HS-27A (cell line): ENCODE measurements at places on chromosomes 3 and 15.

GRCh38 chr15:60527456-60527855, 48.5 kb upstream of the ICE2 start:
- no peak for DNase-seq

DNA sequence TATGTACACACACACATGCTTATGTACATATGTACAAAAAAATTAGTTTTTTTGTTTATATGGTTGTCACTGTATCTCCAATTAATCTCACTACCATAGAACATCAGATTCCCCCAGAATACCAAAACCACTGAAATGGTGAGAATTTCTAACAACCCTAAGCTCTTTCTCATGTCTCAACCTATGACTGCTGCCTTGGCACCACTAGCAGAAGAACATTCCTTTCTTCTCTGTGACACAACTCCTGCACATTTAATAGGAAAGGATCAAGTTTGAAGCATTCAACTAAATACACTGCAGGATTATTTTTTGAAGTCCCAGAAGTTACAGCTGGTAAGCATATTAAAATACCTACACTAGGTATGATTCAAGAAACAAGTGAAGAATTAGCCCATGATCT, 109.6 kb downstream of the FAM174B start:
- no peak for DNase-seq

DNA sequence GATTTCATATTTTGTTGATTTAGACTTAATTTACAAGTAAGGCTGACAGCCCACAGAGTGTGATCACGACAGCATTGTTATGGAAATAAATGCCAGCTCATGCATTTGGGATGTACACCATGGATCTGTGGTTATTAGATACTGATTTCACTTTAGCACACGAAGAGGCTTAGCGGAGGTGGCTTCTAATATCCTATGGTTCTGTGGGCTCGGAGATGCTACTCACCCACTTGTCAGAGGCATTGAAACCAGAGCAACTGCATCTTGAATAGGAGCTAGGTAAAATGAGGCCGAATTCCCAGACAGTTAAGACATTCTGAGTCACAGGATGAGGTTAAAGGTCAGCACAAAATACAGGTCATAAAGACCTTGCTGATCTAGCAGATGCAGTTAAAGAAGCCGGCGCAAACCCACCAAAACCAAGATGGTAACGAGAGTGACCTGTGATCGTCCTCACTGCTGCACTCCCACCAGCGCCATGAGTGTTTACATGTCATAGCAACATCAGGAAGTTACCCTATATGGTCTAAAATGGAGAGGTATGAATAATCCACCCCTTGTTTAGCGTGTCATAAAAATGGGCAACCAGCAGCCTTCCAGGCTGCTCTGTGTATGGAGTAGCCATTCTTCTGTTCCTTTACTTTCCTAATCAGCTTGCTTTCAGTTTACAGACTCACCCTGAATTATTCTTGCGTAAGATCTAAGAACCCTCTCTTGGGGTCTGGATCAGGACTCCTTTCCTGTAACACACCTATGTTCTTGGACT, 117.5 kb downstream of the PGPEP1L start:
- DNase-seq, result peak; percentile 81

DNA sequence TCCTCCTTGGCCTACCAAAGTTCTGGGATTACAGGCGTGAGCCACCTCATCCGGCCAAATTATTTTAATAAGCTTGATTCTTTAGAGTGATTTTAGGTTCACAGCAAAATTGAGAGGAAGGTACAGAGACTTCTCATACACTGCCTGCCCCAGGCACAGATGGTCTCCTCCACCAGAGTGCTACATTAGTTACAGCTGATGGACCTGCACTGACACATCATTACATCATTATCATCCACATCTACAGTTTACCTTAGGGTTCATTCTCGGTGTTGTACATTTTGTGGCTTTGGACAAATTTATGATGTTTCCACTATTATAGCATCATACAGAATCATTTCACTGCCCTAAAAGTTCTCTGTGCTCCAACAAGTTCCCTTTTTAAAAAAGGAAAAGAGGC, 4.4 kb upstream of the VPS8 start:
- no peak for DNase-seq

- DNase-seq, result no peak
Measured at GRCh38 chr3:31186041-31186440, 291.6 kb upstream of the GADL1 start.

- DNase-seq, result no peak
Measured at GRCh38 chr3:120276767-120277166, 8.3 kb downstream of the GPR156 start.

DNA sequence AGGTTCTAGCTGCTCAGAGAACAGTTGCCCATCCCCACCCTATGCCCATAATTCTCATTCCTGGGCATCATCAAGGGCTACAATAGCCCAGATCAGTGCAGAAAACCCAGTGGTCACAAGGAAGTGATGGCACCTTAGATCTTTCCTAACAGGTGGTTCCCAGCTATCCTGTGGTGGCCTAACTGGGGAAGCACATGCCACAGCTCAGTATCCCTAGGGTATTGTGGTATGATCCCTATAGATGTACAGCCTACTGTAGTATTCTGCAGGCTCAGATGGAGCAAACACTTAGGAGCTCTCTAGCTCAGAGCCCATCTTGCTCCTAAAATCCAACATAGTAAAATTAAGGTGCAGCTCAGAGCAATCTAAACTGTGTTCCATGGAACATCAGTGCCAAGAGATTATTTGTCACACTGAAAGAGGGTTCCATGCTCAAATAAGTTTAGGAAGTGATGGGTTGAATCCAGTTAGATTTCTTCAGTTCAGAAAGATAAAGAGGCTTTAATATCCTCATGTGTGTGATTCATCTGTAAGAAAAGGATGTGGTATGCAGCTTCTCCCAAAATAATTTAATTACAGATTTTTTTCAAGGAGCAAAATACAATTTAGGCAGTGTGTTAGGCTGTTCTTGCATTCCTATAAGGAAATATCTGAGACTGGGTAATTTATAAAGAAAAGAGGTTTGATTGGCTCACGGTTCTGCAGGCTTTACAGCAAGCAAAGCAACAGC, 4.4 kb downstream of the A4GNT start:
- DNase-seq, result no peak

- no peak for DNase-seq
Measured at GRCh38 chr15:38455092-38455491, 1.2 kb downstream of the FAM98B start.

DNA sequence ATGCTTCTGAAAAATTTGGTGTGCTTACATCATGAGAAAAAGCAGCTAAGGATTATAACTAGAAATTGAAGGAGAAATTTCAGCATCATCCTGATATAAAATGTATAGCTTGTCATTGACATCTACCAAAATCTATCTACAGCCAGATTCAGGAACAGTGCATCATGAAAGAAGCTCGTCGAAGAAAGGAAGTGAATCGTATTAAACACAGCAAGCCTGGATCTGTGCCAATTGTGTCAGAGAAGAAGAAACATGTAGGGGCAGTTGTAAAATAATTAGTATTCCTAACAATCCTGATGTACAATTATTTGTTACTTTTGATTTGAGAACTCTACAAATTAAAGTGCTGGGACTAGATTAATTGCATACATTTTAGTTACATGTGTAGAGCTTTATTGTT, 37.2 kb downstream of the AP4E1 start:
- DNase-seq, result no peak

DNA sequence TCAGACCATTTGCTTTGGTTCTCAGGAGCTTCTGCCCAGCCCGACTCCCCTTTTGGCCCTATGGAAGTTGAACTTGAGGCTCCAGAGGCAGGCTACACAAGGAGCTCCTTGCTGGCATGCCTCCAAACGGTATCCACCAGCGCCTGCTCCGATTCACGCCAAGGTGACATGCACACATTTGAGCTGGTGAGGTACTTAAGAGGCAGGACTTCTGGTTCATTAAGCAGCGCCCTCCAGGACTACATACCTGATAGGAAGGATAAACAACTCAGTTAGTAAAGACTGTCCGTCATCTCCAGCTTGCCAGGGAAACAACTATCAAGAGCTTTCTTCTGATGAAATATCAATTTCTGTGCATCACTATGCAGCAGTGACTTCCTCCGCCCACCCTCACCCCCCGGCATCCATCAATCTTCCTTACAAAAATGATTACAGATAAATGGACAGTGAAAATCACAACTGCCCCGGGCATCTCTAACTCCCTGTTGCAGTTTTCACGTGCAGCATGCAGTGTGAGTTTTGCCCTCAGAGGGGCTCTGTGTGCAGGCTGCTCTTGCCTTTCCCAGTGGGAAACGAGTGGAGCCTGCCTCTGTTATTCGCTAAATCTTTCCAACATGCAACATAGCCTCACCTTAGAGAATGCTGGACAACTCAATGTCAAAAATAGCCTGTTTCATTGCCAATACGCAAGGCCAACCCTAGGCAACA, 122.9 kb downstream of the ARRDC4 start:
- DNase-seq, result no peak

GRCh38 chr15:48423896-48424475, 92.8 kb downstream of the DUT start:
- DNase-seq, result no peak

DNA sequence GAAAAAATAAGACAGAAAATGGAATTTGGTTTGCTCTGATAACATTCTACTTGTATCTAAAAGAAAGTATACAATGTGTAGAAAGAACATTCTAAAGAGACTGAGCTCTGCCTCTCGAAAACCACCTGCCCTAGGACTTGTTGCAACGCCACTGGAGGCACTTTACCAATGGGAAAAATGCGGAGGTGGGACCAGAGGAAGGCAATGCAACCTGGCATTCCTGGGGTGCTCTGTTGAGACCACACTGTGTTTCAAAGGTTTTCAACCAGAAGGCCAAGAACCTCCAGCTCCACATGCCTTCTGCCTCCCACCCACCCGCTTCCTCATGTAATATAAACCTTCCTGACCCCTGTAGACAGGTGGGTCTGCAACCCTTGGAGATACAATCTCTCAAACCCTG, 4.5 kb downstream of the PROK2 start:
- DNase-seq, result no peak

DNA sequence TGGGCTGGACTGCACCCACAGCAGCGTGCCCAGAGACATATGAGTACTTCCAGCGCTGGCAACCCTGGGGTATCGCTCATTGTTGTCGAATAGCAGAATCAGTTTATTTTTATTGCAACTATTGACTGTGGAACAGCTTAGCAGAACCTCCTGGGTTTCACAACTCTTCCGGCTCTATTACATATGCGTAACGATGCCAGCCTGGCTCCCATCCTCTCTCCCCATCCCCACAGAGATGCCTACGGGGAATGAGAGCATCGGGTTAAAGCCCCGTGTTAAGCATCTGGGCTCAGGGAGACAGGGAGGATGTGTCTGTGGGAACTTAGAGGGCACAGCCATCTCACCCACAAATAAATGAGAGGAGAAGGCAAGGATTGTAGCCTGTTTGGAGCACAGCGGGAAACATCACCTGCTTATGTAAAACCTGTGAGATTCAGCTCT, 76.6 kb upstream of the DLG1 start:
- DNase-seq, result no peak

- DNase-seq, result no peak
Measured at GRCh38 chr3:81245501-81245900, 515.9 kb downstream of the GBE1 start.

GRCh38 chr3:16840101-16840424, 44.7 kb upstream of the PLCL2 start:
- DNase-seq, result peak; percentile 39

DNA sequence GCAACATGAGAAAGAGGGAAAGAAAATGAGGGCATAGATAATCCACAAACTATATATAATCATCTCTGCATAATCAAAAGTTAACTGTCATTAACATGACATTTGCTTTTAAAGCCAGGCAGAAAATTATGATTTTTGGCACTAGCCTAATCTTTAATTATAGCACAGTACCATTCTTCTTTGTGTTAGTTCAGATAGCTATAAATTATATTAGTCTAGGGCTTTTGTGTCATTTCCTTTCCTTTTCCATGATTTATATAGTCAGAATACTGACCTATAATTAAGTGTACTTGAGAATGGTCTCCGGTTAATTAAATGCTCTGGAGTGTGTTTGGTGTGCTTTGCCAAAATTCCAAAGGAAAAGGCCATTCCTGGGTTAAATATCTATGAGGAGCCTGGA, 441.9 kb upstream of the THRB start:
- DNase-seq, result no peak

DNA sequence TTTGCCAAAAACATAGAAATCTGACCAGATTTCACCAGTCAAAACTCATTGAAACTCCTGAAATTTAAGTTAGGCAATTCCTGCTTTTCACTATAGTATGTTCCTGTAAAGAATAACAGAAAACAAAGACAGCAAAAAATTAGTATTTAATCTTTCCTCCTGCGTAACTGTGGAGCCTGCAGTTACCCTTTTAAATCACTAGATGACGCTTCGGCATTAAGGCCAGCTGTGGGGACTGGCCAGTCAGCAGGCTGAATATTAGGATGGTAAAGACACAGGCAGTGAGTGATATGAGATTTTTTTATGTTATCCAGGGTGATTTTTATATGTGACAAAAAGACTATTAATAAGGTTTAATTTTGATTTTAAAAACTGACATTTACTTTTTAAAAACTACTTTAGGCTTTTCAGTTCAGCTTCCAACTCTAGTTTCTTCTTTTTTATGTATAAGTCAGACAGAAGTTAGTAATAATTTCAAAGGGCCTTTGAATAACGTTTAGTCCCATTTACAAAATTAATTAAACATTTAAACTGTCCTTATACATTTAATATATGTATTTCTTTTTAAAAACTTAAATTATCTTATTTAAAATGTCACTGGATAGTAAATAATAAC, 165.1 kb downstream of the PPM1L start:
- no peak for DNase-seq

DNA sequence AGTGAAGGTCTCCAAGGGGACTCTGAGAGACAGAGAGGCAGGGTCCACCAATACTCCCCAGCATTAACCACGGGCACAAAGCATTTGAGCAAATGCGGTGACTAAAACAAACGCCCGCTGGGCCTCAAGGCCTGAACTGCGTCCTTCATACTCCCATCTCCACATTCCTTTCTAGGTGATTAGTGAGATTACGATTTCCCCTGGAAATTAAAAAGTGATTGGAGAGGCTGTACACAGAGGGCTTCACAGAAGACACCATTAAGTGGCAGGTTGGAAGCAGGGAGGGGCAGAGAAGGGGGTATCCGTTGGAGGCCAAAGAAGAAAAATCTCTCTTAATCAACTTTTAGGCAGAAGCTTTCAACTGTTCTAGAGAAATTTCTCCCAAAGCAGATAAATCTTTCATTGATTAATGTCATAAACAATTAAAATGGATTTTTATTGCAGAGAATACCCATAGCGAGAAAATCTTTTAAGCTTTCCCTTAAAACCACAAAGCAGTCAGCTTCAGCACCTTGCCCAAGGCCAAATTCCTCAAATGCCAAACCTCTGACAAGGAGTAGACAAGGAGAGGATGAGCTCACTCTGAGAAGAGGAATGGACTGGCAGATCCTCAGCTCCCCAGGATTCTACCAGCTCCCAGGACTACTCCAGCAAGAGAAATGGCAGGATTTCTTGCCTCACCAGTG, 38.2 kb downstream of the MB21D2 start:
- peak; percentile 91 for DNase-seq

- DNase-seq, result peak; percentile 35
Measured at GRCh38 chr3:90069748-90070147, 962.3 kb downstream of the EPHA3 start.

- DNase-seq, result no peak
Measured at GRCh38 chr3:55161231-55161630, 233.4 kb upstream of the LRTM1 start.

- DNase-seq, result no peak
Measured at GRCh38 chr3:54888873-54889272, 39.0 kb downstream of the LRTM1 start.
